Stimulated activated CD8-positive, alpha-beta memory T cell treated with anti-CD3 and anti-CD28 coated beads, Interleukin-4, amount 100 ng/mL, for 48 hours (primary cell): ENCODE measurements at places on chromosomes 3 and 15.

- no peak for DNase-seq
Measured at GRCh38 chr3:44954962-44955361, 21.0 kb downstream of the ZDHHC3 start.

GRCh38 chr3:62481962-62482361 is 108.6 kb upstream of the FEZF2 start:
- no peak for DNase-seq

DNA sequence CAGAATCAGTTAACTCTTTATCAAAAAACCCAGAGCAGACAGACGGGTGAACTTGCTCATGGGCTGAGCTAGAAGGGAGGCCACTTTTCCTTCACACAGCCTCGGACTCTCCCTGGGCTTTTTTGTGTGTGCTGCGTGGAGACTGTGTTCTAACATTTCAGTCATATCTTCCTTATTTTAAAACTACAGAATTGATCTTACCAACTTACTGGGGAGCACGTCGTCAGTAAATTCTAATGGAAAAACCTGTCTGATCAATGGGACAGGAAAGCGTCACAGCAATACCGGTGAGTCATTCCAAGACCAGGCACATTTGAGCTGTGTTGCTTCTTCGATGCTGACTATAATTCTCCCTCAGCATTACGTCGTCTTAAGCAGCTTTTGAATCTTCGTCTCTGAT is 145.1 kb downstream of the LPP start:
- peak; percentile 64 for DNase-seq

- DNase-seq, result no peak
Measured at GRCh38 chr3:87287011-87287410, 10.6 kb upstream of the POU1F1 start.

DNA sequence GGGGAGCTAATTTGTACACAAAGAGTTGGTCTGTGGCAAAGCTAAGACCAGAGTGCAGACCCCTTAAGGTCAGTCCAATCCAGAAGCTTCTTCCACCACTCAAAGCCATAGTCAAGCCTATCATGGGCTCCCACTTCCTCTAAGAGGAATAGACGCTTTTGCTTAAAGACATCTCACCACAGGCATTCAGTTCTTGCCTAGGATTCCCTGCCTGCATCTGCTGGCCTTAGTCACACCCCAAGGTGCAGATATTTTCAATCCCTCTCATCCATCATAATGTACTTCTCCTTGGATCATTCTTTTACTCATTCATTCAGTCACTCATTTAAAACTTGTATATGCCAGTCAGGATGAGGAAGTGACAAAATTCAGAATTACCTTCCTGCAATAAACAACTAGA is 179.6 kb upstream of the STT3B start:
- DNase-seq, result no peak

- DNase-seq, result no peak
Measured at GRCh38 chr3:114446600-114446999, 152.8 kb downstream of the TIGIT start.
